ENCODE measurements at places on chromosomes 1 and 21.
A peak's percentile ranks its signal among the peaks of the same experiment; 100 is the strongest.

GRCh38 chr21:14550135-14550534 is 4.0 kb upstream of the SAMSN1 start:
- no peak for DNase-seq

DNA sequence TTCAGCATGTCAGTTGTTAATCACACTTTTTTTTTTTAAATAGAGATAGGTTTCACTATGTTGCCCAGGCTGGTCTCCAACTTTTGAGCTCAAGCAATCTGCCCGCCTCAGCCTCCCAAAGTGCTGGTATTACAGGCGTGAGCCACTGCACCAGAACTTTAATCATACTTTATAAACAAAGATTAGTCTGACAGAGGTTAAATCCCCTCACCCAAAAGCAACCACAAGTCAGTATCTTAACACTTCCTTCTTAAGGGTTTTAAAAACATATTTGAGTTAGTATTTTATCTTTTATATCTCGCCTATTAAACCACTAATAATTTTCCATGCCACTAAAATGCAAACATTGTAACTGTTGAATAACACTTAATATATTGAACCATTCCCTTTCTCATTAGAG is 70.2 kb downstream of the COP1 start:
- no peak for DNase-seq

- DNase-seq: no peak
These were observed 520 bp upstream of the MR1 start for GRCh38 chr1:181033128-181033798.

DNA sequence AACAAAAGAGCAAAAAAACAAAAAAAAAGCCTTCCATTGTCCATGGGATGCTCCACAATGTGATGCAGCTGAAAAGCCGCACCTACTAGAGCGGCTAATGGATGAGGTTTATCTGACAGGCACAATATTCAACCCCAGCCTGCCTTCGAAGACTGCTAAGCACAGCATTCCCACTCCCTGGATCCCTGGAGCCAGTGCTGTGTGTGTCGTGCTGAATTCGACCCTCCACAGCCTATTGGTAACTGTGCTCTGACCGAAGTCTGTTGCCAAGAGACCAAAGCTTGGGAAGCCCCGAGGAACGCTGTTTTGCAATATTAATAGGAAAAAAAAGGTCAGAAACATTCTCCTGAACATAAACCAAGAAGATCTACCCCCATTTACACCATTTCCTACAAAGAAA is 57.2 kb upstream of the PUM1 start:
- DNase-seq: no peak

DNA sequence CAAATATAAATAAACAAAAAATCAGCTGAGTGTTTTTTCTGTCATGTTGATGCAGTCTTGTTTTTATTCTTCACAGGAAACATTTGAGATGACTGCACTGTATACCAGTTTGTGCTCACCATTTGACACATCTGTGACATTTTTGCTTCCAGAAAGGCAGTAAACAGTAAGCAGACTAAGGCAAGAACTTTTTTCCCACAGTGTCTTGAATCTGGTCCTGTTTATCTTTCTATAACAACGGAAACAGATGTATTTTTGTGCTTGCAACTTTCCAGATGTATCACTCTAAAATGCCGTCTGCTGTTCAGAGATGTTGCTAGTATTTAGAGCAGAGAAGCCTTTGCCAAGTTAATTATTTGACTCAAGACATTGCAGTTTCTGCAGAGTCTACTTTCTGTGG is 105.5 kb downstream of the ZC3H11B start:
- peak; percentile 18 for DNase-seq

GRCh38 chr1:181189691-181190363 is 101.3 kb downstream of the IER5 start:
- no peak for DNase-seq

- peak; percentile 68 for DNase-seq
These were observed 514 bp downstream of the S1PR1 start for GRCh38 chr1:101237229-101237837.

DNA sequence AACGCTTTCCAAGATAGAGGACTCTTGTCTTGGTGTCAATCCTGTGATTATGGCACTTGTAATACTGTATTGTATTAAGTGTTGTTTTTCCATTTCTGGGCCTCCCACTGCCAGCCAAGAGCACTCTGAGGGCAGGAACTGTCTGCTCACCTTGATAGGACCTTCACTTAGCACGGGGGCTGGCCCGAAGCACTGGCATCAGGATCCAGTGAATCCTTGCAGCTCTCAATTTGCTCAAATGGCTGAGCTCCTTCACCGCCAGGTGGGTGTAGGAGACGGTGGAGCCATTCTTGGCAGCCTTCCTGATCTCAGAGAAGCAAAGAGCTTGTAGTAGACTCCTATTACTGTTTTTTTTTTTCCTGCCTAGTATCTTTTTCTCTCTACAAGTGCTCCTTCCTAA is 17.7 kb downstream of the MECR start:
- DNase-seq: no peak

DNA sequence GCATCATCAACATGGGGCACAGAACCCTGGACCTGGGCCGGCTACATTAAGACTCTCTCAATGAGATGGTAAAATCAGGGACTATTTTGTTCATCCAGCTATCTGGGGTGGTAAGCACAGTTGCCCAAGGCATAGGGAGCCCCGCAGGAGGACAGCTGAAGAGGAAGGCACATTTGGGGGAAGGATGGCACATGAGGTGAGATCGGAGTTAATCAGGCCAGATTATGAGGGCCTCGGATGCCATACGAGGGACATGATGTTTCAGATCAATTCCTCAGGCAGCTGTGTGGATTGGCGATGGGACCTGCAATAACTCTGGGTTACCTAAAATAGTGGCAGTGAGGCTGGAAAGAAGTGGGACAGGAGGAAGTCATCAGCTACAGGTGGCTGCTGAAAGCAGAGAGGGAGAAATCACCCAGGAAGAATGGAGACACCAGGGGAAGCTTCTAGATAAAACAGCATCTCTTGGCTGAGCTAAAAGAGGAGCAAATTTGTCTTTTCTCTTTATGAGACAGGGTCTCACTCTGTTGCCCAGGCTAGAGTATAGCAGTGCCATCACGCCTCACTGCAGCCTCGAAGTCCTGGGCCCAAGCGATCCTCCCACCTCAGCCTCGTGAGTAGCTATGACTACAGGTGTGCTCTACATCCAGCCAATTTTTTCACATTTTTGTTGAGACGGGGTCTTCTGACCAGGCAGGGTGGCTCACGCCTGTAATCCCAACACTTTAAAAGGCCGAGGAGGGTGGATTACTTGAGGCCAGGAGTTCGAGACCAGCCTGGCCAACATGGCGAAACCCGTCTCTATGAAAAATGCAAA is 21.1 kb downstream of the TOMM20 start:
- no peak for DNase-seq

All from AG09309 (cell line).